ENCODE measurements at places on chromosomes 12 and 14.

DNA sequence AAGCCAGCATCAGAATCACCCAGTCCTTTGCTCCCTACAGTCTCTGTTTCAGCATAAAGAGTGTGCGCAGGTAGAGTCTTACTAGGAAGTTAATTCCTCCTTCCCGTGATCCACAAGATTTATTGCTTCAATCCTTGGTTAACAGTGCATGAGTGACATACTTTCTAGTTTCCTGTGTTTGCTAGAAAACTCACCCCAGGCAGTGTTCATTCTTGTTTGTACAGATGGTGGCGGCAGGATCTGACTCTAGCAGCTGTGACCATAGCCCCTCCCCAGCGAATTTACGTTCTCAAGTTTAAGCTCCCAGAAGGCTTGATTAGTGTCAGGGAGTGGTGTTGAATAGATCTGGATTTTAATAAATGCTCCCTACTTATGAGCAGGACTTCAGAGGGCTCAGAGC lies 75.9 kb upstream of the ANO2 start:
- DNase-seq: no peak

GRCh38 chr14:69992564-69992963 lies 113.3 kb downstream of the SMOC1 start:
- DNase-seq: no peak

- DNase-seq: no peak
Measured at GRCh38 chr14:101055106-101055662, 151.7 kb upstream of the RTL1 start.

DNA sequence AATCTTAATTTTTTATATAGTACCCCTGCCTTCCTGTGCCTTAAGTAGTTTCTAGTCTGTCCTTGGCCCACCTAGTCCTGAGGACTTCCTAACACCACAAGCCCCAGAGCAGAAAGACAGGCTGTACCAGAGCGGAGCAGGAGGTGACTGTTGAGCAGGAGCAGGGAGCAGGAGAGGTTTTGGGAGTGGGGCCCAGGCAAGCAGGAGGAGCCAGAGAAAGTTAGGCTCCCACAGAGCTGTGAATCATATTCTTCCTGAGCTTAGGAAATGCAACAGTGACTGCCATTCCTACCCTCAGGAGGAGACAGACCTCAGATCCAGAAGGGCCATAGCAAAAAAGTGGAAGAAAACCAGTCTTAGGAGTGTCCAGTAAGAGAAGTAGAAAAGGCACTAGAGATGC lies 28.3 kb upstream of the COL2A1 start:
- no peak for DNase-seq

- no peak for DNase-seq
Measured at GRCh38 chr12:115639648-115640012, 637.9 kb downstream of the MED13L start.

- DNase-seq: no peak
Measured at GRCh38 chr14:55404173-55404854, 7.3 kb downstream of the ATG14 start.

Data from CD4-positive, alpha-beta T cell treated with Interleukin-15 for 1 hour (primary cell).